ENCODE measurements at places on chromosomes 7 and 10. TPM values are rescaled to one million over a fixed set of nuclear protein-coding genes. Genes with fewer than 3 reads are reported as not detected.

GRCh38 chr10:59331661-59332060, 30.7 kb downstream of the FAM13C start:
- DNase-seq, result no peak
- no peak overlapping the region for H3K27ac ChIP-seq
- H3K36me3 ChIP-seq, result no peaks in the 10 kb centered on the region
- H3K4me1 ChIP-seq, result no peaks in the 10 kb centered on the region
- H3K27me3 ChIP-seq, result no peaks in the 10 kb centered on the region
- no peak overlapping the region for H3K4me3 ChIP-seq

The NCAPG2 gene
- total RNA-seq, result 101 TPM

GRCh38 chr7:34067005-34067778, 161.9 kb downstream of the BMPER start:
- no peak for DNase-seq
- no peak overlapping the region for H3K27ac ChIP-seq

DNA sequence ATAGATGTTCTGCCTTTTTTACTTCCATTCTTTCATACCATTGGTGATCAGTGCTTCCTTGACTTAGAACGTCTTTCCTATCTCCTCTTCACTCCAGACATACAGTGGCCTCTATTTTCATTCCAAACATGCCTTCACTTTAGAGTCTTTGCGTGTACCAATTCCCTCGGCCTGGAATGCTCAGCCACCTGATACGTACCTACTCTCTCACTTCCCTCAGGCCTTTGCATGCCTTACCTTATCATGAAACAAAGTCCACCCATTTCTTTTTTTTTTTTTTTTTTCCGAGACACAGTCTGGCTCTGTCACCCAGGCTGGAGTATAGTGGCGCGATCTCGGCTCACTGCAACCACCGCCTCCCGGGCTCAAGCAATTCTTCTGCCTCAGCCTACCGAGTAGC, 2.2 kb upstream of the CCNJ start:
- no peak overlapping the region for H3K4me3 ChIP-seq
- no peak for DNase-seq
- H3K4me1 ChIP-seq, result peaks cover 21% of the 10 kb centered on the region
- H3K27ac ChIP-seq, result no peak overlapping the region

DNA sequence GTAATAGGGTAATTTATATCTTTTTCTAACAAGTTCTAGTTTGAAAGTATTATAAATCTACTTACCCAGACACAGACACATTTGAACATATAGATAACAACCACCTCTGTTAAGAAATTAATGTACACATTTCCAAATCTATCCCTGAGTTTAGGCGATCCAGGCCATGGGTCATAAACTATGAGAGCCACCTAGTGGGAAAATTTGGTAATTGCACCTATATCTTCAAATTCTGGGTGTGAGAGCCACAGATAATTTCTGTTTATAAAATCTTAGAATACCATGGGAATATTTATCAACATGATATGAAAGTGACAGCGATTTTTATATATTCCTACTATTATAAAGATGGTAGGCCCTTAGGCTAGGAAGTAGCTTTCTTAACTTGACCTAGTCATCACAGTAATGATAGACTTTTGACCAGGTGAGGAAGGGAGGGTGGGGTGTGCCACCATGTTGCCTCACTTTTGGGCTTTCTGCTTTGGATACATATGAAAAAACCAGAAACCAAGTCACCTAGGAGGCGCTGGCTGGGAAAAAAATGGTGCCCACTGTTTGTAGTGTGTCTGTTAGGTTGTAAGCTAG, 8.0 kb upstream of the EPHA1 start:
- H3K27ac ChIP-seq, result no peak overlapping the region
- no peaks in the 10 kb centered on the region for H3K4me1 ChIP-seq
- DNase-seq, result no peak
- no peak overlapping the region for H3K4me3 ChIP-seq
- H3K36me3 ChIP-seq, result no peaks in the 10 kb centered on the region
- H3K27me3 ChIP-seq, result peaks cover 26% of the 10 kb centered on the region

DNA sequence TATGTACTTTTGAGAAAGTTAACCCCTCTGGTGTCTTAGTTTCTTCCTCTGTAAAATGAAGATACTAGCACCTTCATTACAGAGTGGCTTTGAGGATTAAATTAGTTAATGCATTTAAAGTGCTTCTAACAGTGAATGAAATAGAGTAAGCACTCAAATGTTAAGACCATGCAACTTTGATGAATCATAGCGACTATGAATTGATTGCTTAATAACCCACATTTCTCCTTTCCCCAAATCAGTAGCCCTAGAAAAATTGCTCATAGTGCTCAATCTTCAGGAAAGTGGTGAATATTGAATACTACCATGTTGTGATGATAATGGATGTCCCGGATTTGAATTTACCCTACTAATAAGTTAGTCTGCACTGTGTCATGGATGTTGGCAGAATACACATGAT, 48.1 kb downstream of the CD36 start:
- H3K36me3 ChIP-seq, result no peaks in the 10 kb centered on the region
- no peak for DNase-seq
- H3K4me1 ChIP-seq, result no peaks in the 10 kb centered on the region
- H3K4me3 ChIP-seq, result no peak overlapping the region

The THNSL1 gene
- 3.1 TPM for total RNA-seq

DNA sequence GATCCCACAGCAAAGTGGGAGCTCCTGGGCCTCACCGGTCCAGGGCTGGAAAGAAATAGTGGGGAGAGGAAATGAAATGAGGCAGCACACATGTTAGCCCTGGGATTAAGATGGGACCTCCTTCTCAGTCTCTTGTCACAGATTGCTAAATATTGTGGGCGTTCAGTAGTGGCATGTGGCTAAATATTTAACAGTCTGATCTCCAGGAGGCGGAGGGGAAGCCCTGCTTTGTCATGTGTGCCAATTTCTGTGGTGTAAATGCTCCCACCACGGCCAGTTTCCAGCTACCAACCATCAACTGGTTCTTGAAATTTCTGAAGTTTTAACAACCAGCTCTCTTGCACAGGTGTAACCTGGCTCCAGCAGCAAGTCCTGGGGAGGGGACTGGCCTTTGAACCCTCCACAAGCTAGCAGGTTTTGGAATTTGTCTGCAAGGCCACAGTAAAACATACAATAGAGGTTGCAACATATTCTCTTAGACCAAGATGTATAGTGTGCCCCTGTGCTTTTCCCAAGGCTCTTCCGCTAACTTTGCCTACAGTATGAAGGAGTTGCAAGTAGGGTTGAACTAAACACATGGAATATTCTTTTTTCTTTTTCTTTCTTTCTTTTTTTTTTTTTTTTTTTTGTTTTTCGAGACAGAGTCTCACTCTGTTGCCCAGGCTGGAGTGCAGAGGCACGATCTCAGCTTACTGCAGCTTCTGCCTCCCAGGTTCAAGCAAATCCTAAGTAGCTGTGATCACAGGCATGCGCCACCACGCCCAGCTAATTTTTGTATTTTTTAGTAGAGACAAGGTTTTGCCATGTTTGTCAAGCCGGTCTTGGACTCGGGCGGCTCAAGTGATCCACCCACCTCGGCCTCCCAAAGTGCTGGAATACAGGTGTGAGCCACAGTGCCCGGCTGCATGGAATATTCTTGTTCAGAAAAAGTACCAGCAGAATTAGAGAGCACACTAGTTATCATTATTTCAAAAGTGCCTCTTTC, 103.1 kb upstream of the PCBD1 start:
- no peak overlapping the region for H3K4me3 ChIP-seq
- no peaks in the 10 kb centered on the region for H3K4me1 ChIP-seq
- H3K27ac ChIP-seq, result no peak overlapping the region
- H3K27me3 ChIP-seq, result peaks cover 4% of the 10 kb centered on the region
- DNase-seq, result no peak

DNA sequence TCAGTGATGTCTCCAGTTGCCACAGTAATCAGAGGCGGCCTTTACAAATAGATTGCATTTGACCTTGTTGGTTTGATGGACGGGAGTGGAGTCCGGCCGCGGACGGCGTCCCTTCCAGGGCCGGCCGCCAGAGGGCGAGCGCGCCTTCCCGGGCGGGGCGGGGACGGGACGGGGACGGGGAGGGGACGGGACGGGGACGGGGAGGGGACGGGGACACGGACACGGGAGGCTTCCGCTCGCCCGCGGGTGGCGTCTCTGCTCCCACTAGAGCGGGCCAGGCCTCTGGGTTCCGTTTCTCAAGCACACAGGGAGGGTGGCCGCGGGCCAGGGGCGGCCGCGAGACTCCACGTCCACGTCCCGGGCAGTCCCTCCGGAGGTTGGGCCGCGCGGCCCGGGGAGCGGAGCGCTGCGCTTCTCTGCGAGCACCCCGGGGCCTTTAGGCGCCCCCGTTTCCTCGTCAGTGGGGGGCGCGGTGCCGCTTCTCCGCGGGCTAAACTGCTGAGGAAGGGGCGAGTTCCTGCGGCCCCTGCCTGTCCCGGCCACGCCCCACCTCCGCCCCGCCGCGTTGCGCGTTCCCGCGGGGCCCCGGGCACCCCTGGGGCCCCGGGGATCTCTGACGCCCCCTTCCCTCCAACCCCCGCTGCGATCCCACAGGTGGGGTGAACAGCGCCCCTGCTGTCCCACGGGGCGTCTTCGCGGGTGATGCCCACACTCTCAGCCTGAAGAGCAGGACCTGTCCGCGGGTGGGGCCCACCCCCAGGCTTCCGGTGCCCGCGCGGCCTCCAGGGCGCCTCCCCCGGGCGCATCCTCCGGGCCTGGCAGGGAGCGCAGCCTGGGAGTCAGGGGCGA, 84.2 kb upstream of the MKI67 start:
- peak; percentile 68 for DNase-seq
- no peaks in the 10 kb centered on the region for H3K36me3 ChIP-seq
- peaks cover 19% of the 10 kb centered on the region for H3K27me3 ChIP-seq
- peaks cover 9% of the 10 kb centered on the region for H3K4me1 ChIP-seq
- H3K4me3 ChIP-seq, result peak overlapping the region; percentile 76

- peaks cover 41% of the 10 kb centered on the region for H3K4me1 ChIP-seq
- no peak overlapping the region for H3K27ac ChIP-seq
- H3K4me3 ChIP-seq, result no peak overlapping the region
- no peak for DNase-seq
Observed at GRCh38 chr10:110845756-110846620, 25.7 kb upstream of the PDCD4 start.

DNA sequence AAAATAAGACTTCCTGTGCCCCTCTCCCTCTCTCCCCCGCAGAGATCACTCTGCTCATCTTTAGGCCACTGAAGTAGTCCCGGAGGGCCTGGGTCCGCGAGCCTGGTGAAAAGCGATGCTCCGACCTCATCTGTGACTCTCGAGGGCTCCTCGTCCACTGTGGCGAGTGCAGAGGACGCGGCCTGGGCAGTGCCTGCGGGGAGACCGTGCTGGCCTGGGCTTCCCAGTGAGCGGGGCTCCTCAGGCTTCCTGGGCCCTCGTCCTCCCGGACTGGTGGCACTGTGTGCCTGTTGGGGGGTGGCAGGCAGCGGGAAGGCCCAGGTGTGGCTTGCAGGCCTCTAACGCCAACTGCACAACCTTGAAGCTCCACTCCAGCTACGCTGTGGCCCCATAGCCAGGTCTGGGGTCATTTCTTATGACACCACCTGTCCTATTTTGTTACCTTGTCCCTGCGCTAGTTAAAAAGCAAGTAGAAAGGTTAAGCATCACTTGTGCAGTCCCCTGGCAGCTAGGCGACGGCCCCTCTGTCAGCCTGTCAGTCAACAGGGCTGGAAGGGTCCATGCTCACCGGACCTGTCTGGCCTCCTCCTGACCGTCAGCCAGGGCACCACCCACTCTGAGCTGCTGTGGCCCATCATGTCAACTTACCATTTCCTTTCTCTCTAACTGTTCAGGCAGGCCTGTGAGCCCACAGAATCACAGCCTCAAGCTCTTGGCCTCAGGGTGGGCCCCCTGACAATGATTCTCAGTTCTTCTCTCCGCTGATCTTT, 20.5 kb downstream of the MNX1 start:
- no peaks in the 10 kb centered on the region for H3K36me3 ChIP-seq
- no peak for DNase-seq
- peaks cover 4% of the 10 kb centered on the region for H3K27me3 ChIP-seq
- H3K4me1 ChIP-seq, result no peaks in the 10 kb centered on the region

The CLRN3 gene
- total RNA-seq, result not detected

The GPR26 gene
- not detected for total RNA-seq

GRCh38 chr7:35499226-35499625, 195.7 kb downstream of the HERPUD2 start:
- H3K27ac ChIP-seq, result no peak overlapping the region
- DNase-seq, result no peak
- H3K36me3 ChIP-seq, result no peaks in the 10 kb centered on the region

The UNCX gene
- total RNA-seq, result not detected

DNA sequence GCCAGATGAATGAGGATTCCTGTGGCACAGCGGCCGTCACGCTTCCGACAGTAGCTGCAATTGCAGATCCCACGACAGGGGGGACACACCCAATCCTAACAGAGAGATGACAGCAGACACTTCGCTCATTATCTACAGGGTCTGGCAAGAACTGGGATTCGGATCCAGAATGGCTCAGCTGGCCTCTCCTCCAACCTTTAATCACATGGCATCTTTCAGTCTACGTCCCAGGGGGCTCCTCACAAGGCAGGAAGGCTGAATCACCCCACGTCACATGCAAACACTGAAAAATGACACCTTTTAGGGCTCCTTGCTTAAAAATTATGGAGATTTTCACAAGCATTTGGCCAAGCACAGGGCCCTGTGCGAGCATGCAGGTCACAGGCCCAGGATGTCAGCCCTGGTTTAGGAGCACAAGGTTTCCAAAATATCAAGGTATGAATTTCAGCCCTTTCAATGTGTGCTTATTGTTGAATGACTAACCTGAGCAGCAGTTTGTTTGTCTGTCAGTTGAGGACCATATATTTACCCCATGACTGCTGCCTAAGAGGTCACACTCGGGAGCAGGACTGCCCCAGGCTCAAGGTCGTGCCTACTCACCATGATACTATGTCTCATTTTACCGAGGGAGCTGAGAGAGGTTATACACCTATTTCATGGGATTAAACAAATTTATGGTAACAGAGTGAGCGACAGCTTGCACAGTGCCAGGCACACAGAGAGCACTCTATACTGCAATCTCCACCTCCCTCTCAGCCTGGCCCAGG, 42.5 kb downstream of the CDCA7L start:
- no peak for DNase-seq
- peaks cover 9% of the 10 kb centered on the region for H3K4me1 ChIP-seq
- peaks cover 87% of the 10 kb centered on the region for H3K36me3 ChIP-seq
- no peak overlapping the region for H3K27ac ChIP-seq
- H3K4me3 ChIP-seq, result no peak overlapping the region
- H3K27me3 ChIP-seq, result no peaks in the 10 kb centered on the region

DNA sequence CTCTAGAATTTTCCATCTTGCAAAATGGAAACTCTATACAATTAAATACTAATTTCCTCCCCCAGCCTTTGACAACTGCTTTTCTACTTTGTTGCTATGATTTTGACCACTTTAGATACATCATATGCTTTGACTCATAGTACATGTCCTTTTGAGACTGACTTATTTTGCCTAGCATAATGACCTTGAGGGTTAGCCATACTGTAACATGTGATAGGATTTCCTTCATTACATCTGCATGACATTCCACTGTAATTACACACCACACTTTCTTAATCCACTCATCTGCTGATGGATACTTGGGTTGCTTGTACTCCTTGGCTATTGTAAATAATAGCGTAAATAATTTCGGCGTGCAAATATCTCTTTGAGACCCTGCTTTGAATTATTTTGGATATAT, 127.7 kb downstream of the JAZF1 start:
- no peaks in the 10 kb centered on the region for H3K36me3 ChIP-seq
- no peak overlapping the region for H3K4me3 ChIP-seq
- peaks cover 31% of the 10 kb centered on the region for H3K27me3 ChIP-seq
- no peak for DNase-seq
